ENCODE measurements at places on chromosomes 12 and 14.
A peak's percentile ranks its signal among the peaks of the same experiment; 100 is the strongest.

DNA sequence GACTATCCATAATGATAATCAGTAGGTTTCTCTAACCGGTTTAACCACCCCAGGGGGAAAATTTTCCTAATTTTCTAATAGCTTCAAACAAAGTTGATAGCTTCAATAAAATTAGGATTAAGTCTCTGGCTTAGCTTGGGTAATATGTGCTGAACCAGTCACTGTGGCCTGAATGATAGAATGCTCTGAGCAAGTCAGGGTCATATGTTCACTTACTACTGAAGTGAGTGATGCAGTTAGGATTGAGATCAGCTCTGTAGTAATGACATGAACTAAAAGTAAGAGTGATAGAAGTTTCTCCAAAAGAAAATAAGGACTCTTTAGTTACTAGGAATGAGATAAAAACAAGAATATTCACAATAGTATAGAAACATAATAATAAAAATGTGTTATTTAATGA is 32.6 kb downstream of the ETNK1 start:
- DNase-seq: no peak

DNA sequence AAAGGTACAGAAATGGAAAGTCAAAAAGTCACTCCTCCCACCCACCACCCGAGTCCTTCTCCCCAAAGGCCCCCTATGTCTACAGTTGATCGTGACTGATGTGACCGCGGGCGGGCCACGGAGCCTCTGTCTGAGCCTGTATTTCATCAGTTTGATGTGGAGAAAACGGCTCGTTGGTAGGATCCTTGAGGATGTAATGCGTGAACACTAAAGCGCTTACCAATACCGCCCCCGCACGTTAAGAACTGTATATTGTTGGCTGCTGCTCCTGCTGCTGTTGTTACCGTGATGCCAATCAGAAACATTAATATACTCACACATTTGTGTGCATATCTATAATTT is 24.6 kb upstream of the UBC start:
- no peak for DNase-seq

GRCh38 chr14:96051642-96052540 is 12.7 kb downstream of the C14orf132 start:
- no peak for DNase-seq

- no peak for DNase-seq
These were observed 114.2 kb downstream of the DPF3 start for GRCh38 chr14:72779679-72780078.

GRCh38 chr14:51248016-51248987 is 8.3 kb downstream of the TMX1 start:
- no peak for DNase-seq

- no peak for DNase-seq
These were observed 37.1 kb upstream of the OR5AU1 start for GRCh38 chr14:21192875-21193535.

DNA sequence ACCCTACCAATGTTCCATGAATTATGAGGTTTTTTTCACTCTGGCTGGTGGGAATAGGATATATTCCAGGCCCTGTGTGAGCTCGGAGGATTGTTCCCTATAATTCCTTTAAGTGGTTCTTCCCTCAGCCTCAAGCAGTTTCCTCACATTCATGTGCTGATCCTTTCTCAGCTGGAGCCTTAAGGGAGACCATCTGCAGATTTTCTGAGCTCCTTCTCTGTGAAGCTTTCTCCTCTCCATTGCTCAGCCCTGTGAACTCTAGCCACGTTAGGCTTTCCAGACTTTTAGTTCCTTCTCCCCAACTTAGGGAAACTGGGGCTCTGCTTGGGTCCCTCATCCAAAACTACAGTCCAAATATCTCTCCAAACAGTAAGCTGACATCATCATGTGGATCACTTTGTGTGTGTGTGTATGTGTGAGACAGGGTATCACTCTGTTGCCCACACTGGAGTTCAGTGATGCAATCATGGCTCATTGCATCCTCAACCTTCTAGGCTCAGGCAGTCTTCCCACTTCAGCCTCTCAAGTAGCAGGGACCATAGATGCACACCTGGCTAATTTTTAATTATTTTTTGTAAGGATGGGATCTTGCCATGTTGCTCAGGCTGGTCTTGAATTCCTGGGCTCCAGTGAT is 219.5 kb upstream of the OTX2 start:
- no peak for DNase-seq

DNA sequence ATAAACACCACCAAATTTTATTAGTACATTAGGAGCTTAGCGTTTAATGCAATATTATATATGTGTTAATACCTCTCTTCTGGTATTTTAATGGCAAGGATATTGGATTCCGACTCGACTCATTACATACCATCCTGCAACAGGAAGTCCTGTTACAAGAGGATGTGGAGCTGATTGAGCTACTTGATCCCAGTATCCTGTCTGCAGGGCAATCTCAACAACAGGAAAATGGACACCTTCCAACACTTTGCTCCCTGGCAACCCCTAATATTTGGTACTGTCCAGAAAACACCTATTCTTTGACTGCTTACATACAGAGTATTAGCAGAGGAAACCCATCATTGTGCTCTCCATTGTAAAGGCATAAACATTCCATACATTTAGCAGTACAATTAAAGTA is 45.2 kb downstream of the VEZT start:
- DNase-seq: no peak

GRCh38 chr12:90965204-90965603 is 10.2 kb upstream of the CCER1 start:
- DNase-seq: no peak

DNA sequence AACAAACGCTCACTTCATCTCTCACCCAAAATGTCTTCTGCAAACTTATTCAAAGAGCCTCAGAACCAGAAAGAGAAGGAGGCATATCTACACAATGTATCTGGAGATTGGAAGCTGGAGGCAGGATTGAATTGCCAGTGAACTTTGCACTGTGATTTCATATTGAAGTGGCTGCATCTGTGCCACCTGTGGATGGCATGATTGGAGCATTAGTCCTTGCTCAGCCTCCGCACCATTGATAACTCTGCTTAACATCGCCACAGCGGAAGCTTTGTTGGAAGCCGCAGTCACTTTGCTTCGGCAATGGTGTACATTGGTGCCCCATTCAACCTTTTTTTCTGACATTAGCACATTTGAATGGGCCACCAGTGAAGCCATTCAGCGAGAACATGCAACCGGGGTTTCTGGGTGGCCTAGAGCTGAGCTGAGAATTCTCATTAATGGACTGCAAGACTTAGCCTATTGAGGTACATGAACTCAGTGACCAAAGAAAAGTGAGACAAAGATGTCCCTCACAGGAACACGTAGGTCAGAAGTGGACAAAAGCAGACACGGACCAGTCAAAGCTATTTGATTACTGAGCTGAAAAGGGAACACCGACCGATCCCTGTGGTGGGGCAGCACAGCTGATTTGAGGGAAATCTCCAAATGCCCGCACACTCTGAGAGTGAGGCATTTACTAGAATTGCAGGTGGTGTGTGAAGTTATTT is 130.4 kb downstream of the BRMS1L start:
- DNase-seq: no peak

- DNase-seq: no peak
These were observed 68.7 kb upstream of the KRAS start for GRCh38 chr12:25319233-25319984.

DNA sequence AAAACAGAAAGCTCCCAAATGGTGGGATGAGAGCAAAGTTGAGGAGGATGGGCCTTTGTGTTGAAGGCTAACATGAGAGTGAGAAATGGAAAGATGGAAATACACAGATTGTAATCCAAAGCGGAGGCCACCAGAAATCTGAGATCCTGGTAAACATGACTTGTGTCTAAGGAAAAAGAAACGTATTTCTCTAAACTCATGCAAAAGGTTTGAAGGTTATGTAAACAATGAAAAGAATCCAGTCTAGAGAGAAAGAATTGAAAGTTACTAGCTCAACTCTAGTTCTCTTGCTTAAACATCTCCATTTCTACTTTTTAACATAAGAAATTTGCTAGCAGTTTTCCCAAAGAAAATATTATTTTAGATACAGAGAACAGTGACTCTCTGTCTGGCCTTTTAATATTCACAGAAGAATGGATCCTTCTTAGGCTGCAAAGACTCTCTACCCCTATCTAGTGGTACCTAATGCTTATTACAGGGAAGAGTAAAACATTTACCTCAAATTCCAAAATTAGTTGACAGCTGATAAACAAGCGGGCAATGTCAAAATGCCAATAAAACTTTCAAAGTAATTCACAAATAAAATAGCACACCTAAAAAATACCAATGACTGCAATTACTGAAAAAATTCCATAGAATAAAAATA is 75.8 kb upstream of the SOX5 start:
- DNase-seq: no peak

- no peak for DNase-seq
These were observed 5.9 kb upstream of the ORAI1 start for GRCh38 chr12:121620333-121620891.

DNA sequence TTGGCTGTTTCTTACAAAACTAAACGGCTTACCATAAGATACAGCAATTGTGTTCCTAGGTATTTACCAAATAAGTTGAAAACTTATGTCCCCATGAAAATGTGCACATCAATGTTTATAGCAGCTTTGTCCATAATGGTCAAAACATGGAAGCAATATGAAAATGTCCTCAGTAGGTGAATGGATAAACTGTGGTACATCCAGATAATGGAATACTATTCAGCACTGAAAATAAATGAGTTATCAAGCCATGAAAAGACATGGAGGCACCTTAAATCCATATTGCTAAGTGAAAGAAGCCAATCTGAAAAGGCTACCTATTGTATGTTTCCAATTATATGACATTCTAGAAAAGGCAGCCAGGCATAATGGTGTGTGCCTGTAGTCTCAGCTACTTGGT is 40.7 kb downstream of the CFL2 start:
- no peak for DNase-seq

GRCh38 chr14:50736932-50737419 is 68.9 kb upstream of the SAV1 start:
- DNase-seq: no peak

DNA sequence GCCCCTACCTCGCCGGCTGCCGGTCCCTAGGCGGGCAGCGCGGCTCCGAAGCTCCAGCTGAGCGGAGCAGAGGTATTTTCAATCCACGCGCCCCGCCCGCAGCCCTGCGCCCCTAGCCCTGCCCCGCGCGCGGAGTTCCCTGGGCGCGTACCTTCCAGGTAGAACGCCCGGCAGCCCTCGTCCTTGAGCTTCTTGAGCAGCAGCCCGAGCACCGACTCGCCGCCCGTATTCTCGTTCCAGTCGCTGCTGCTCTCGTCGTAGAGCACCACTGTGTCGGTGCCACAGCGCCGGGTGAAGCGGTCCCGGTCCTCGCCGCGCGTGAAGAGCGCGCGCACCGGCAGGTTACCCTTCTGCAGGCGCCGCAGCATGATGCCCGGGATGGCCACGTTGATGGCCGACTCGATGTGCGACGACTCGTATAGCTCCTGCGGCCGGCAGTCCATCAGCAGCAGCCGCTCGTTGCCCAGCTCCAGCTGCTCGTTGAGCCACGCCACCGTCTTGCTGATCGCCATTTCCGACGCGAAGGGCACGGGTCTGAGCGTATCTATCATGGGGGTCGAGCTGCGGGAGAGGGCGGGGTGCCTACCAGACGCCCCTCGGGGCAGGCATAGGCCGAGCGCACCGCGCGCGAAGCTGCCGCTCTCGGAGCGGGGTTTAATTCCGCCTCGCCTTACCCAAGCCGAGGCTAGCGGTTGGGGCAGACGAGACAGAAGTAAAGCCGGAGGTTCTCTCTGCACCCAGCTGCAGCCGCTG is 636 bp downstream of the DUSP6 start:
- DNase-seq: peak; percentile 38

DNA sequence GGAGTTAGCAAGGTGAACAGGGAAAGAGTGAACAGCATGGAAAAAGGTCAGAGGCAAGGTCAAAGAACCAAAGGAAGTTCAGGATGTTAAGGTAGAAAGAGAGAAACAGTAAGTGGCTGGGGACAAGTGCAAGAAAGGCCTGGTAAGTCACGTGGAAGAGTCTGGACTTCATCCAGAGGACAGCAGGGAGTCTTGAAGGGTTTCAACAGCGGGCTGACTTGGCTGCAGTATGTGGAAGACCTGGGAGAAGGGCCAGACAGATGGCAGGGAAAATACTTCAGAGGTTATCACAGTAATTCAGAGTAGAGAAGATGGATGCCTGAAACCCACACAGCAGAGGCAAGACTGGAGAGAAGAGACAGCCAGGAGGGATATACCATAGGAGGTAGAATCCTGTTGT is 34.0 kb downstream of the CIT start:
- DNase-seq: no peak

DNA sequence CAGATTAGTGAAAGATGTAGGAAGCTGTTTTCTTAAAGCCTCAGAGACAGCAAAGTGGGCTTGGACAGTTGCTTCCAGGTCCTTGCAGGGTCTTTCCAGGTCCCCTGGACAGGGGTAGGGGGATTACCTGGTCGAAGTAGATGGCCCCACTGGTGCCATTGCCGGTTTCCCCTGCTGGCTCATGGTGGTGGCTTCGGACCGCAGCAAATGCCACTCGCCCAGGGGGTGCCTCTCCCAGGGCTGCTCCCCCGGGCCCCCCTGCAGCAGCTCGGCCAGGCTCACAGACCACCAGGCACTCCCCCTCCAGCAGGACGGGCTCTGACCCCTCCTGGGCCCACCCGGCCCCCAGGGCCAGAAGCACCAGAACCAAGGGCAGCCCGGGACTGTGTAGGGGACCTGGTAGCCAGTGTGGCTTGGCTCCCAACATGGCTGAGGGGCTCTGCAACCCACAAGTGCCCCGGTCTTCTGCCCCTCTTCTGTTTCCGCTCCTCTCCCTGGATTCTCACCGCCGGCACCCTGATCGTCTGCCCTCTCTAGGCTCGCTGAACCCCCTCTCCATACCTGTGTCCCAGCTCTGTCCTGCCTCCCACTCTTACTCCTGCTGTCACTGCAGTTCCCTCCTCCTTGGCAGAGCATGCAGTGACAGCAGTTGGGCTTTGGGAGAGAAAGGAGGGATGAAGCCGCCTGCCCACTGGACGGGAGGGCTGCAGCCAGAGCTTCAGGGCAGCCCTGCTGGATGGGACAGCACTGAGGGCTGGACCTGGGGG is 657 bp downstream of the CBLN3 start:
- no peak for DNase-seq

DNA sequence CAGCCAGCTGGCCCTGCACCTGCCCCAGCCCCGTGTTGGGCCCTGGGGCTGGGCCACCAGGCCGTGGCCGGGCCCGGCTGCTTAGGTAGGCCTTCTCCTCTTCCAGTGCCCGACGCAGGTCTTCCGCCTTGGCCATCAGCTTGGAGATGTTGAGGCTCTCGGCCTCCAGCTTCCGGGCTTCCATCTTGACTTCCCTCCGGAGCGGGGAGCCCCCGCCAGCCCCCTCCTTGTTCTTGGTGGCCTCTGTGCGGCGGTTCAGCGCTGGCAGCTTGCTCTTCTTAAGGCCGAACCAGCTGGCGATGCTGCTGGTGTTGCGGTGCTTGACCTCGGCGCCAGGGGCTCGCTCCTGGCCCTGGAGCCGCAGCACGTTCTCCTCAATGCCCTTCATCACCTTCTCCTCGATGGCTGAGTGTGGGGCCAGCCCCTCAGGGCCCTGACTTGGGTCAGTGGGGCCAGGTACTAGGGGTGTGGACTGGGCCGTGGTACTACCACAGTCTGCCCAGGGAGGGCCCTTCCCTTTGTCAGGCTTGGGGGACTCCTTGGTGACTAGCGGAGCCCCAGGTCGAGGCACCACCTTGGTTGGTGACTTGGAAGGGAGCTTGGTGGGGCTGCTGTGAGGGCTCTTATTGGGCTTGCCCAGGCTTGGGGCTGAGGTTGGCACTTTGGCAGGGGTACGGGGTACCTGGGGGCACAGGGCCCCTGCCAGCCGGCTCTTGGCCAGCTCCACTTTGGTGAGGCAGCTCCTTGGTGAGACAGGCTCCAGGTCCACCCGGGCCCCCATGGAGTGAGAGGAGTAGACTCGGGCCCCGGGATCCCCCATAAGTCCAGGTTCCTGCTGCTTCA is 33.2 kb downstream of the NCKAP5L start:
- DNase-seq: no peak

GRCh38 chr14:80965037-80965436 is 9.6 kb downstream of the TSHR start:
- DNase-seq: no peak

Data from Caki2 (cell line).